CD4-positive, alpha-beta T cell (primary cell): ENCODE measurements at places on chromosomes 13 and 19.
A peak's percentile ranks its signal among the peaks of the same experiment; 100 is the strongest.

DNA sequence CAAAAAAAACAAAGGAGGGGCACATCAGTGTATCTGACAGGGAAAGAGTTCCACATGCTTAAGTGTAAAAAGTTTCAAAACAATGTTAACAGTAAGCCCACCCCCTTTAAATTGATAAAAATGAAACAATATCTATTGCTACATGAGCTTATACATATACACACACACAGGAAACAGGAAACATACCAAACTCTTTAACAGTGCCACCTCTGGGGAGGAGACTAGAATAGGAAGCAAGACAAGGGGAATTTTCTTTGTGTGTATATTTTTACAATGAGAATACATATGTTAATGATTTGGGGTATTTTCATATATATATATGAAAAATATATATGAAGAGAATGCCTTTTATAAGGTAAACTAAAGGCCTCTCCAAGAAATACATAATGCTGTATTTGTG is 44.7 kb downstream of the TPT1 start:
- peaks cover 33% of the 10 kb centered on the region for H3K4me1 ChIP-seq
- no peak overlapping the region for H3K4me3 ChIP-seq
- no peak for DNase-seq
- no peak overlapping the region for H3K27ac ChIP-seq
- H3K27me3 ChIP-seq = no peaks in the 10 kb centered on the region

DNA sequence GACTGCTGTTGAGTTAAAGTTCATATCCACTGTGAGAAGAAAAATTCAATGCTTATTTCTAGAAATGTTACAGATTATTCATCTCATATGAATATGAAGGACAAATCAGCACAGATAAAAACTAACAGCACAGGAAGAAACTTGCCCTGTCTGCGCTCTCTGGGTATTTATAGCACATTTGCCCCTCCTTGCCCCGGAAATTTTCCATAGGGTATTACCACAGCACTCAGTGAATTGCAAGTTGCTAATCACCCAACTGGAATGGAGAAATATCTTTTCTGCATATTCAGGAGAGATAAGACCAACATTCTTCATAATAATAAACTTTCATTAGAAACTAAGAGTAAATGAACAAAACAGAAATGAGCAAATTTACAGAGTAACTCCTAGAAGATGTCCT is 318.0 kb upstream of the KLF12 start:
- H3K4me1 ChIP-seq = no peaks in the 10 kb centered on the region
- H3K27ac ChIP-seq = no peak overlapping the region
- no peaks in the 10 kb centered on the region for H3K27me3 ChIP-seq
- DNase-seq = no peak

GRCh38 chr13:76651286-76651685 is 234.9 kb downstream of the KCTD12 start:
- DNase-seq = no peak
- H3K36me3 ChIP-seq = no peaks in the 10 kb centered on the region
- H3K27ac ChIP-seq = no peak overlapping the region
- no peaks in the 10 kb centered on the region for H3K27me3 ChIP-seq

DNA sequence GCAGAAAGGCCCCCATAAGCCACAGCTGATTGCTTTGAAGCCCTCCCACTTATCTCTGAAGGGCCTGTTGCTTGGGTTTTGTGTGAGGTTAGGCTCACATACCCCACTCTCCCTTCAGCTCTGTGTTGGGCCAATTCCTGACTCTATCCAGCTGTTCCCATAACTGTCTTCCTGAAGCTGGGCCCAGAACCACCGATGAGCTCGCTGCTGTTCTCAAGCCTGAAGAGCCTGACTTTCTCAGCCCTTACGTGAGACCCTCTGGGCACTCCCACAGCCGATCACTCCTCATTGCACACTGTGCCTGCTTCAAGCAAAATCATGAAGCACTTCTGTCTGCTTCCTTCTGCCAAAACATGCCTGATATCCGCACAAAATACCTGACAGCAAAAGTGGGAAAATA is 124.1 kb downstream of the CRYL1 start:
- no peak overlapping the region for H3K27ac ChIP-seq
- no peaks in the 10 kb centered on the region for H3K36me3 ChIP-seq
- DNase-seq = no peak
- H3K4me1 ChIP-seq = peaks cover 11% of the 10 kb centered on the region
- H3K27me3 ChIP-seq = no peaks in the 10 kb centered on the region

- H3K4me3 ChIP-seq = no peak overlapping the region
- DNase-seq = no peak
- H3K36me3 ChIP-seq = peaks cover 12% of the 10 kb centered on the region
- H3K4me1 ChIP-seq = peaks cover 15% of the 10 kb centered on the region
Measured at GRCh38 chr13:91346062-91346461, 1.4 kb upstream of the MIR17HG start.

DNA sequence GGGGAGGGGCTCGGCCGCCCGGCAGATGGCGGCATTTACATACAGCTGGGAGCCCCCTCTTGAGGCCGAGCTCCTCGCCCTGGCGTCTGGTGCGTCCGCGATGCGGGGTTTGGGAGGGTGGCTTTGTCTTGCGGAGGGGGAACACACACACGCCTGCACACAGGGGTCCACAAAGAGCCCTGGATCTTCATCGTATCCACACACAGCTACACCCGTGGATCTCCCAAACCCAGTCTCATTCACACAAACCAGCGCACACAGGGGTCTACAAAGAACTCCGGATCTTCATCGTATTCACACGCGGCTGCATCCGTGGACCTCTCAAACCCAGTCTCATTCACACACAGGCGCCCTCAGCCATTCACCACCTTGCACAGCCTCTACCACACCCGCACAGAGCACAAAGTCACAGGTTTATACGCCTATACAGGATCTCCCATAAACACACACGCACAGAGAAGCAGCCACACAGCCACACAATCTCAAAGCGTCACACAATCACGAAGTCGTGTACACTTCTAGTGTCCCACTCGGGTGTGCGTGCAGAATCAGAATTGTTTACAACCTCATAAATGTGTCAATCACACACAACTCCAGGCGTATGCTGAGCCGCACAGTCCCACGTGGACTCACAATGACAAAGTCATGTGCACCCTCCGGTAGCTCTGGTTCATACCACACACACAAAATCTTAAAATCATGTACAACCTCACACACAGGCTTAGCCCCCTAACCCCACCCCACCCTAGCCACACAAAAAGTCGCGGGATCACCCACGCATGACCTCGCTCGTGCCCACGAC is 550 bp upstream of the DLL3 start:
- H3K4me3 ChIP-seq = peak overlapping the region; percentile 10
- no peaks in the 10 kb centered on the region for H3K36me3 ChIP-seq
- DNase-seq = no peak
- H3K27me3 ChIP-seq = peaks cover 47% of the 10 kb centered on the region
- H3K4me1 ChIP-seq = peaks cover 28% of the 10 kb centered on the region
- H3K27ac ChIP-seq = no peak overlapping the region

DNA sequence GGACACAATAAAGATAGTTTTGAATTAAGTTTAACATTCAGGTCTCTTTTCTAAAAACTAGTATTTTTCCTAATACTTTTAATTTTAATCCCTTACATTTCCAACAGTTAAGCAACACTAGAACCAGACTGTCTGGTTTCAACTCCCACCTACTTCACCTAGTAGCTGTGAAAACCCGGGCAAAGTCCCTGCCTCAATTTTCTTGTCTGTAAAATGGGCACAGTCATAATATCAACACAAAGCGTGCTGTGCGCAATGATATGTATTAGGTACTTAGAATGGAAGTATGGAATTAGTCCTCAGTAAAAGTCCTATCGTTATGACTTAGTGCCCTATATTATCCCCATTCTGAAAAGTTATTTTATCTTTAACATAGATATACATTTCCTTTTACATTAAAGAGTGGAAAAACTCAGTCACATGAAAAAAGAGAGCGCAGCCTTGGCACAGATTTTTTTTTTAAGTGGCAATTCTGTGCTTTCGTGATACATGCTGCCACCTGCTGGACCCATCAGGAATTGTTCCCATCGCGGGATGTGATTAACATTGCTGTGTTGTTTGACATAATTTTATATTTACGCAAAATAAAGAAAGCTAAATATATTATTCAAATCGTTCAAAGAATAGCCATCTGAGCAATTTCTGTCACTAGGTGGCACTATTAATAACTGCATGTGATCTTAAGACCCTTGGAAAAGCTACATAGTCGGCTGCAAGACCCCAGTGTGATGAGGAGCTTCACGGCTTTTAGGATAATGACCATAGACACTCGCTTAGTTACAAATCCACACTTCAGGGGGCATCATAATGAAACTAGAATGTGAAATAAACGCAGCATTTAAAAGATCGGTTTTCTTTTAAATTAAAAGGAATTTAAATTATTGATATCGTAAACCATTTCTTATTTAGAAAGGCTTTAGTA is 59.9 kb downstream of the LIG4 start:
- H3K36me3 ChIP-seq = no peaks in the 10 kb centered on the region
- H3K27ac ChIP-seq = no peak overlapping the region
- peaks cover 2% of the 10 kb centered on the region for H3K27me3 ChIP-seq

GRCh38 chr13:51714663-51715168 is 89.2 kb downstream of the DHRS12 start:
- no peak overlapping the region for H3K4me3 ChIP-seq
- H3K27me3 ChIP-seq = no peaks in the 10 kb centered on the region
- DNase-seq = no peak
- no peaks in the 10 kb centered on the region for H3K36me3 ChIP-seq
- no peaks in the 10 kb centered on the region for H3K4me1 ChIP-seq

GRCh38 chr13:109384491-109385241 is 401.7 kb downstream of the IRS2 start:
- no peak overlapping the region for H3K4me3 ChIP-seq
- no peaks in the 10 kb centered on the region for H3K27me3 ChIP-seq
- H3K27ac ChIP-seq = no peak overlapping the region
- no peaks in the 10 kb centered on the region for H3K36me3 ChIP-seq
- DNase-seq = no peak
- no peaks in the 10 kb centered on the region for H3K4me1 ChIP-seq

- no peaks in the 10 kb centered on the region for H3K27me3 ChIP-seq
- no peak overlapping the region for H3K27ac ChIP-seq
- H3K36me3 ChIP-seq = no peaks in the 10 kb centered on the region
- no peak for DNase-seq
- no peaks in the 10 kb centered on the region for H3K4me1 ChIP-seq
Measured at GRCh38 chr13:71254384-71254783, 612.6 kb downstream of the DACH1 start.

- no peaks in the 10 kb centered on the region for H3K4me1 ChIP-seq
- no peak overlapping the region for H3K4me3 ChIP-seq
- H3K27me3 ChIP-seq = no peaks in the 10 kb centered on the region
- no peak overlapping the region for H3K27ac ChIP-seq
Measured at GRCh38 chr13:92823059-92823458, 403.5 kb upstream of the GPC6 start.

DNA sequence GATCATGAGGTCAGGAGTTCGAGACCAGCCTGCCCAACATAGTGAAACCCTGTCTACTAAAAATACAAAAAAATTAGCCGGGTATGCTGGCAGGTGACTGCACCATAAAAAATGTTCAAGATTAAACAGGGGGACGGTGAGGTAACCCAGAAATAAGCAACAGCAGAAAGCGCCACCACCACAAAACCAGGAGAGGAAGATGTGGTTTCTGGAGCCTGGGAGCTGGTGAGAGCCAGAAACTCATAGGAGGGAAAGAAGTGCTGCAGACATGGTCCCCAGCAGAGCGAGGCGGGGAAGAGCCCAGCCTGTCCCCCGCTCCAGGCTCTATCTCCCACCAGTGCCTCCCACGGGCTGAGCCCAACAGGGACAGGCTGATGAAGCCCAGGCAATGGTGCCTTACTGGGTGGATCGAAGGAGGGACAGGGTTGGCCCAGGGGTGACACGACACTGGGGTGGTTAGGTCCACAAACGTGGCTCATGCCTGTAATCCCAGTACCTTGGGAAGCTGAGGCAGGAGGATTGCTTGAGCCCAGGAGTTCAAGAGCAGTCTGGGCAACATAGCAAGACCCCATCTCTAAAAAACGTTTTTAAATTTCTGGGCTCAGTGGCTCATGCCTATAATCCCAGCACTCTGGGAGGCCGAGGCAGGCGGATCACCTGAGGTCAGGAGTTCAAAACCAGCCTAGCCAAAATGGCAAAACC is 19.0 kb downstream of the SPC24 start:
- no peak overlapping the region for H3K4me3 ChIP-seq
- peaks cover 7% of the 10 kb centered on the region for H3K36me3 ChIP-seq
- H3K4me1 ChIP-seq = peaks cover 22% of the 10 kb centered on the region
- H3K27ac ChIP-seq = no peak overlapping the region
- no peaks in the 10 kb centered on the region for H3K27me3 ChIP-seq

GRCh38 chr13:33262594-33262993 is 23.0 kb downstream of the STARD13 start:
- H3K27ac ChIP-seq = no peak overlapping the region
- no peak for DNase-seq
- H3K27me3 ChIP-seq = no peaks in the 10 kb centered on the region
- no peaks in the 10 kb centered on the region for H3K4me1 ChIP-seq

DNA sequence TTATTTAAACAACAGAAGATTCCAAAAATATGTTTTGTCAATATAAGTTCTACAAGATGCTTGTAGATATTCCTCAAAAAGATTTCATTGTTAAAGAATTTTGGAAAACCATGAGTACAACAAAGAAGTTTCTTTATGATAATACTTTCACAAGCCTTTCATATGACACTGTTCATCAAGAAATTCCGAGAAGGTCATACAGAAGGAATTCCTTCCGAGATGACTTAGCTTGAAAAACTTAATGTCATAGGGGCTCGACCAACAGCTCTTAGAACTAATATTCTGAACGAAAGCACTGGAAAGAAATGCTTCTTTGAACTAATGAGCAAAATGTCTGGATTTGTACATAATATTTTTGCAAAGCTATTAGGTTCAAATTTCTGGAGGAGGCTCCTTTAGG is 403.4 kb downstream of the KLF5 start:
- H3K27ac ChIP-seq = no peak overlapping the region
- H3K4me1 ChIP-seq = no peaks in the 10 kb centered on the region
- no peaks in the 10 kb centered on the region for H3K36me3 ChIP-seq
- no peak overlapping the region for H3K4me3 ChIP-seq

DNA sequence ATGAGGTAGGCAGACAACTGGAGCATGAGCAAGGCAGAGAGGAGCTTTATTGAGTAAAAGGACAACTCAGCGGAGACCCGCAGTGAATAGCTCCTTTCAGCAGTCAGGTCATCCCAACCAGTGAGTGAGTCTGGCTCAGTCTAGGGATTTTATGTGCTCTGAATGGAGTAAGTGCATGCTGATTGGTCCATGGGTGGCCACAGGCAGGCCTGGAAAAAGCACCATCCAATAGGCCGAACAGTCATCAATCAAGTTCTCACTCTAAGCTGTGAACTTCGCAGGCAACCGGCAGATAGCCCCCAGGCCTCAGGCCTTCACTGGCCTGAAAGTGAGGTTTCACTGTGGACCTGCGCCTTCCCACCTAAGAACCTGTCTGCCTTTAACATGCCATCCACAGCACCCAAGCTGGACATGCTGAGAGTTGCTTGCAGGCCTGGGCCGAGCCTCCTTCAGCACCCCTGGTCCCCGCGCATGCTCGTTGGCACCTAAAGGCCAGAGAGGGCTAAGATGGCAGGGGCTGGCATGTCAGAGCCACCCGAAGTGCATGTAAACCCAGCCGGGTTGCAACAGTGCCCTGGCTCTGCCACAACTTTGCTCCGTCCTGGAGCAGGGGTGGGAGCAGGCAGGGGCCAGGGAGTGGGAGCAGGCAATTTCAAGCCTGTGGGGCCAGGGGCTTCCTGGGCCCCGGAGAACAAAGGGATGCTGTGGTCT is 698.7 kb downstream of the SLITRK1 start:
- H3K4me1 ChIP-seq = no peaks in the 10 kb centered on the region
- no peaks in the 10 kb centered on the region for H3K36me3 ChIP-seq
- H3K27ac ChIP-seq = no peak overlapping the region
- no peak overlapping the region for H3K4me3 ChIP-seq
- no peak for DNase-seq
